Left renal cortex interstitium (tissue), 4 donors: ENCODE measurements at places on chromosomes 7 and 10. TPM values are rescaled to one million over a fixed set of nuclear protein-coding genes. Genes with fewer than 3 reads are reported as not detected.

Gene CARD11
- 2.3 TPM for polyA plus RNA-seq

Gene TMEM140
- 27.6 TPM for polyA plus RNA-seq

DNA sequence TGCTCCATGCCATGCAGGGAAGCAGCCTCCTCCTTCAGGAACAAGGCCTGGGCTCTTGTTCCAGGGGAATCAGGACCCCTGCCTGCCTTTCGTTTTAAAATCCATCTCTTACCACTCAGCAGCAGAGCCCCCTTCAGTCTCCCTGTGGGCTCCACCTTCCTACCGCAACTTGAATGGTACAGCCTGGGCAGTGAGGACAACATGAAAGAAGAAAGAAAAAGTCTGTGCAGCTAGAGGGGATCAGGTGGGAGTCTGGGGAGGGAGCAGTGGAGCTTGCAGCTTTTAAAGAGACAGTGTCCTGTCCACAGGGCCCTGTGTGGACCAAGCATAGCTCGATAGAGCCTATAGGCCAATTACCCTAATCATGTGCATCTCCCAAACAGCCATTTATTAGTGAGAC is 3.7 kb downstream of the PLXNA4 start:
- DNase-seq, result no peak

DNA sequence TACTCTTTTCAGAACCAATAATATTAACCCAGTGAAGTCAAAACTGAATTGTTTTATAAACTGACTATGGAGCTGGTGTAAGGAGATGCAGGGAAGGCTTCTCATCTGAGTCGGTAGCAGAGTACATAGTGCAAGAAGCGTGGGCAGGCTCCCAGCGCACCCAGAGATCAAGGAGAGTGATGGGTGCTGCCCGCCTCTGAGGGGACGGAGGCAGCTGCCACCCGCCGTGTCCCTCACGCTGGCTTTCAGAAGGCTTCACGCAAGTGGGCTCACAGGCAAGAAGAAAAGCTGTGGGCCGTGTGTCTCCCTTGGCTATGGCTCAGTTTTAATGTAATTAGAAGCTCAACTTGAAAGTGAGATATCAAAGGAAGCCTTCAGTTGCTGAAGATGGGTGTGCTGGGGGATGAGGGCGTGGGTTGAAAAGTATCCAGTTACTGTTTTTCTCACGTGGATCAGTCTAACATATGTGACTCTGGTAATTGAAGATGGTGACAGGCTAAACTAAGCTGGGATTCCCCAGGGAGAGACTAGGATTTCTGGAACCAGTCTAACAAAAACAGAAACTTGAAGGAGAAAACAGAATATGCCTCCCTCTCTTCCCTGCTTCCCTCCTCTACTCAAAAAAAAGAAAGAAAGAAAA is 159.9 kb downstream of the MGMT start:
- DNase-seq, result no peak

GRCh38 chr7:22302951-22303423 is 54.0 kb downstream of the RAPGEF5 start:
- no peak for DNase-seq

Gene CCDC172
- not detected for polyA plus RNA-seq
